ENCODE measurements at places on chromosomes 6 and 20. TPM values are rescaled to one million over a fixed set of nuclear protein-coding genes. Genes with fewer than 3 reads are reported as not detected.
A peak's percentile ranks its signal among the peaks of the same experiment; 100 is the strongest.

SLC26A8 gene
- total RNA-seq = not detected

GRCh38 chr20:59131551-59132285 lies 31.9 kb upstream of the ZNF831 start:
- no peak for DNase-seq

- DNase-seq = no peak
Measured at GRCh38 chr6:132733814-132734213, 20.0 kb upstream of the VNN1 start.

DNA sequence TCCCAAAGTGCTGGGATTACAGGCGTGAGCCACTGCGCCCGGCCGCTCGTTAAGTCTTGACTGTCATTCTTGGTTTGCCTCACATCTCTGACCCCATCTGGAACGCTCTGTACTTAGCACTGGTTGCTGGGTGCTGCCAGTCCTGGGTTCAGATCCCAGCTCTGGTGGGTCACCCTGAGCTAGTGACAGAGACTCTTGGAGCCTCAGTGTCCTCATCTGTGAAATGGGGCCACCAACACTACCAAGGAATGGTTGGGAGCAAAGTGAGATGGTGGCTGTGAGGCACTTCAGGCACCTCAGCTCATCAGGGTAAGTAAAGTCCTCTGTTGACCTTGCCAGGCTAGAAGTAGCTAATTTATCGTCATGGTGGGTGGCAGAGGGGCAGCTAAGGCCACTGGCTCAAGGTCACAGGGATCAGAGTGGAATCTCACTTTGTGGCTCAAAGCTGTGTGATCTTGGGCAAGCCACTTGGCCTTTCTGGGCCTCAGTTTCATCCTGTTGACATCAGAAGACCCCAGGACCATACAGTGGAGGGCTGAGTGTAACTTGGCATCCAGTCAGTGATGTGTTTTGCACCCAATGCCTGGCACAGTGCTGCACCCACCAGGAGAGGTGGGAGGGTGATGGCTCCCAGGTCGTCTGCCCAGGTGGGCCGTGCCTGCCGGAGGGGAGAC lies 46.7 kb downstream of the UBE2V1 start:
- DNase-seq = no peak

DNA sequence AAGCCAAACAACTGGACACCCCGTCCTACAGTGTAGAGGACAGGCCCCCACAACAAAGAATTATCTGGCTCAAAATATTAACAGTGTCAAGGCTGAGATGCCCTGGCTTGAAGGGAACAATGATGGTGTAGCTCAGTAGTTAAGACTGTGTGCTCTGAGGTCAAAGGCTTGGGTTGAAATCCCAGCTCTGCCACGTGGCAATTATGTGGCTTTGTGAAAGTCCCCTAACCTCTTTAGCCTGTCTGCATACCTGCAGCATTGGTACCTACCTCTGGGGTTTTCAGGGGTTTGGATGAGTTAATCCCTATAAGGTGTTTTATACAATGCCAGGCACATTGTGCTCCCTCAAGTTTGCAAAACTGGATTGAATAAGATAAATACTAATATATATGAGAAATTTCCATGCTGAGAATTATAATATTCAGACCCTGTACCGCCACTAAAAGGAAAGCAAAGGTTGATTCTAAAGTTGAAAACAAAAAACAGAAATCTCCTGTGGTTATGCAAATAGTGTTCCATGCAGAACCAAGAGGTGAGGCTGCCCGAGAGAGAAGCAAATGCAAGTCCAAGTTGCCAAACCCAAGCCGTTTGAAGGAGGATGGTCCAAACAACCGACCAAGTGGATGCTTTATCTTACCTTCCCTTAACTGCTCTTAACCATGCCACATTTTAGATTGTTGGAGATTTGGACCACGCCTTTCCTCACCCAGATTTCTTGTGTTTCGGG lies 199.8 kb downstream of the NFATC2 start:
- no peak for DNase-seq

DNA sequence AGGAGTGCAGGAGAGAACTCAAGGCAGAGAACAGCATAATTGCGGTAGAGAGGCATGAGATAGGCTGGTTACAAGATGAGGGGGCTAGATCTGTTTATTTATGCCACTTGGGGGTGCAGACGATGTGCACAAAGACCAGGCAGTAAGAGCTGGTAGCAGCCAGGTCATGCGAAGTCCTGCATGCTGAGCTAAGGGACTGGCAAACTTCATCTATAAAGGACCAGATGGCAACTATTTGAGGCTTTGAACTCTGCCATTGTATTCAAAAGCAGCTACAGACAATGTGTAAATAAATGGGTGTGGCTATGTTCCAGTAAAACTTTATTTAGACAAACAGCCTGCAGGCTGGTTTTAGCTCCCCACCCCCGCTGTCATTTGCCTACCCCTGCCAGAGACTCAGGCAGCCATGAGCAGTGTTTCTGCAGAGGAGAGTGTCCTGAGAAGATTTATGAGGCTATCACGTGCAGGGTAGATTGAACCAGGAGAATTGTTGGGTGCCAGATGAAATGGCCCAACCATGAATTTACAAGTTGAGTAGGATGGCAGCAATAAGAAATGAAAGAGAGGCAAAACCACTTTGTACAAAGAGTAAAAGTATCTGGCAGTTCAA lies 253.4 kb upstream of the MOCS1 start:
- DNase-seq = no peak

ZBTB46 gene
- total RNA-seq = 67.1 TPM

- DNase-seq = no peak
Measured at GRCh38 chr6:157249826-157250225, 73.5 kb downstream of the TMEM242 start.

DNA sequence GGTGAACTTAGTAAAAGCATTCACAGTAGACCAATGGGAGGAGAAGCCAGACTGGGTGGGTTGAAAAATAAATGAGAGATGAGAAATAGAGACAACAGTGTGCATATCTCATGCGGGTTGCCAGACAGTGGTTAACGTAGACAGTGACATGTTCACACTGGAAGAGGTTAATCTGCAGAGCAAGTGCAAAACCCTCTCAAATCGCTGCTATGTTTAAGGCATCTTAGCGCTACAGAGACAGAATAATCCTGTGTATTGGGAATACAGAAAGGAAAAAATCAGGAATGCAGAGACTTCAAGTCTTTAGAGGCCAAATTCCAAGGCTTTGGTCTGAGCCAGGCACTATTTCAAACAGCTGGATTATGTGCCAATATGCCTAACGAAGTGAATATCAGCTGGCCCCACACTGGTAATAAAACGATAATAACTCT lies 107.1 kb downstream of the TSHZ2 start:
- no peak for DNase-seq

DNA sequence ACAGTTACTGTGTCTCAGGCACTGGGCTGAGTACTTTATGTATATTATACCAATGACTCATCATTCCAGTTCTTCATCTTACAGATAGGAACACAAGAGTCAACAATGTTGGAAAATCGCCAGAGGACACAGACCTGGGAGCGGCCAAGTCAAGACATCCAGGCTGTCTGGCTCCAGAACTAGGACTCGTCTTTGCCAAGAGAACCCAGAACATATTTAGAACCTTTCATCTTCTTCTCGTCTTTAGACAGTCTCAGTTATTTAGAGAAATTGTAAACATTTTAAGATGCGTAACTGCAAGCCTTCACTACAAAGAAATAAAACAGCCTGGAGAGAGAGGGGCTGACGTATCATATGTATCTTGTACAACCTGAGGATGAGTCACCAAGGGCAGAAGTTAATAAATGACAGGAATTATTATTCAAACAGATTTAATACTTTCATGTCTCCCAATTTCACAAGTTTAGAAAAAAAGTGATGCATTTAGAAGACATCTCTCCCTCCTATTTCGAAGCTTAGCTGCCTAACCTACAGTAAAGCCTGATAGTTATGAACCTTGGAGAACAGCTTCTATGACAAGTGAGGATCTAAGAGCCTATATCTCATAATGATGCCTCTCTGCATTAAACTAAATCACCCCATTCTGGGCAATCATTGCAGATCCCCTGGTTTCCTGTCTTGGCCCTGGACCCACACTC lies 43.4 kb downstream of the SLC22A3 start:
- DNase-seq = no peak

CENPQ gene
- 2.9 TPM for total RNA-seq

DNA sequence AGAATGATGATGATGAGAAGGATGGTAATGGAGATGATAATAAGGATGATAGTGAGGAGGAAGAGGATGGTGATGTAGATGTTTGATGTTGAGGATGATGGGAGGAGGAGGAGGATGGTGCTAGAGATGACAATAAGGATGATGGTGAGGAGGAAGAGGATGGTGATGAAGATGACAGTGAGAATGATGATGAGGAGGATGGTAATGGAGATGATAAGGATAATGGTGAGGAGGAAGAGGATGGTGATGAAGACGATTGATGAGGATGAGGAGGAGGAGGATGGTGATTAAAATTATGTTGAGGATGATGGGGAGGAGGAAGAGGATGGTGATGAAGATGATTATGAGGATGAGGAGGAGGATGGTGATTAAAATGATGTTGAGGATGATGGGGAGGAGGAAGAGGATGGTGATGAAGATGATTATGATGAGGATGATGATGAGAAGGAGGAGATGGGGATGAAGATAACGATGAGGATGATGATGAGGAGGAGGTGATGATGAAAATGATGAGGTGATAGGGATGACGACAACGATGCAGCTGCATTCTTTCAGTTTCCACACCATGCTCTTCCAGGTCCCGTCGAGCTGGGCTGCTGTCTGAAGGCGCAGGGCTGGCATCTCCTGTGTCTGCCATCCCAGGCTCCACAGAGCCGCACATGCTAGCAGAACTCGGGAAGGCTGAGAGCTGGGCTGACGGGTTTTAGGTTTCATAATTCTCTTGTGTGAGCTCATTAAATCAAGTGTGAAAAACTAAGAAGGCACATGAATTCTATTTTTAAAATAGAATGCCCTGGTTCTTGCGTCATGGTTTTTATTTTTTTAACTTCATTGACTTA lies 274.9 kb downstream of the SMOC2 start:
- DNase-seq = no peak

RBM38 gene
- 16.7 TPM for total RNA-seq

DNA sequence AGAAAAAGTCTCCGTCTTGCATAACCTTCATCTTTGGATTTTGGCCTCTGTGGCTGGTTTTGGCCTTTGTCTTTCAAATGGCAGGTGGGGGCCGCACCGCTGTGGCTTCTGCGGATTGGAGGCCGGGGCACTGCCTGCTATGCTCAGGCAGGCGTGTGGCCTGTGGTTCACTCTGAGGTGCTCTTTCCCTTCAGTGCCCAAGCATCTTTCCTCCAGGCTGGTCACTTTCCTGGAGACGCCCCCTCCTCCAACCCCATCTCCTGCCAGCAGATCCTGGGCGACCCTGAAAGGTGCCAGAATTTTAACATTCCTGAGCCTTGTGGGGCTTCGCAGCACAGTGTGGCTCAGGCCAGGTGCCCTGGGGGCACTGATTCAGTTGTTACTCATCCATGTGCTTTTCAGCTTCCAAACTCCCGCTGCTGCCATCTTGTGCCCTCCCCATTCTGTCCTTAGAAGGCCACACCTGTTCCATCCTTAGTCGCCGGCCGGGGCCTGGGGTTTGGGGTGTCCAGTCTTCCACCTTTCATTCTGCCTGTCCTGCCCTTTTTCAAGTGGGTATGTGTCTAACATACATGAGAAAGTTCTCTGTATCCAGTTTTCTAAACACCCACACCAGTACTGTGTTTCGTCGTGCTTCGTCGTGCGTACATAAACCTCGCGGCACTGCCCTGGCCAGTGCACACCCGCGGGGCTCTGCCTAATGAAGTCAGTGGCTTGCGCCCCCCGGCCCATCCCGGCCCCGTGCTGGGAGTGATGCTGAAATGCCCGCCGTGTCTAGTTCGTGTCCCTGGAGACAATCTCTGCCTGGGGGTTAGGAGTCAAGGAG lies 12.1 kb downstream of the SS18L1 start:
- DNase-seq = no peak

DNA sequence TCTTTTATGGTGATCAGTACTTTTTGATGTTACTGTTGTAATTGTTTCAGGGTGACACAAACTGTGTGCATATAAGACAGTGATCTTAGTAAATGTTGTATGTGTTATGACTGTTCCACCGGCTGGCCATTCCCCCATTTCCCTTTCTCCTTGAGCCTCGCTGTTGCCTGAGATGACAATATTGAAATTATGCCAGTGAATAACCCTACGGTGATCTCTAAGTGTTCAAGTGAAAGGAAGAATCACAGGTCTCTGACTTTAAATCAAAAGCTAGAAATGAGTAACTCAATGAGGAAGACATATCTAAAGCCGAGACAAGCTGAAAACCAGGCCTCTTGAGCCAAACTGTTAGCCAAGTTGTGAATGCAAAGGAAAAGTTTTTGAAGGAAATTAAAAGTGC lies 32.3 kb downstream of the TULP4 start:
- DNase-seq = no peak

DAAM2 gene
- 0.13 TPM for total RNA-seq

PHACTR3 gene
- total RNA-seq = 3.2 TPM

- DNase-seq = no peak
Measured at GRCh38 chr6:85612690-85613474, 19.2 kb upstream of the SNX14 start.

DNA sequence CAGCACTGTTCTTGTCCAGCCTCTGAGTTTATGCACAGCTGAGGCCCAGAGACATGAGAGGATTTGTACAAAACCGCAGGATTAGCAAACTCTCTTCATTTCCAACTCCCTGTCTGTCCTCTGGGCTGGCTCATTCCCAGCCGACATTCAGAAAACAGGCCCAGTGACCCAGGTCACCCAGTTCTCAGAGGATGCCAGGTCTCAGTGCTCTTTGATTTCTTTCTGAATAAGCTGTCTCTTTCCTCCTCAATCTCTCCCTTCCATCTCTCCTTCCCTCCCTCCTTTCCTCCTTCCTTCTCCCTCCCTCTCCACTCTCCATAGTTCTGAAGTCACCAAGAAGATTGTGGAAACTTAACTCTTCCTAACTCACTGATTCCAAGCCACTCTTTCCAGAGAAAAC lies 372.7 kb upstream of the SULF2 start:
- no peak for DNase-seq

GRCh38 chr20:37640600-37641561 lies 52.9 kb upstream of the CTNNBL1 start:
- peak; percentile 15 for DNase-seq

DNA sequence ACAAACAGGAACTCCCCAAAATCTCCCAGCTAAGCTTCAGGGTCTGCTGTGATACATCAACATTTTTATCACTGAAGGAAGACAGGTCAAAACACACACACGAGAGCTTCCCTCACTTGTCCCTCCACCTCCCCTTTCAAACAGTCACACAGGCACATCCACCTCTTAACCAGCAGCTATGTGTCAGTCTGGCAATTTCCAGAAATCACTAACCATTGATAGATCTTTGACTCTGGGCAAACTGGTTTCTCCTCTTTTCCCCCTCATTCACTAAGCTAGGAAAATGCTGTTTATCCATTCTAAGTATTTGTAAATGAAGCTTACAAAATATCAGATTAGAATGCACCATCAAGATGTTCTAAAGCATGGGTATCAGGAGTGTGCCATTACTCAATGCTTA lies 87.8 kb downstream of the DCDC2 start:
- DNase-seq = no peak

DNA sequence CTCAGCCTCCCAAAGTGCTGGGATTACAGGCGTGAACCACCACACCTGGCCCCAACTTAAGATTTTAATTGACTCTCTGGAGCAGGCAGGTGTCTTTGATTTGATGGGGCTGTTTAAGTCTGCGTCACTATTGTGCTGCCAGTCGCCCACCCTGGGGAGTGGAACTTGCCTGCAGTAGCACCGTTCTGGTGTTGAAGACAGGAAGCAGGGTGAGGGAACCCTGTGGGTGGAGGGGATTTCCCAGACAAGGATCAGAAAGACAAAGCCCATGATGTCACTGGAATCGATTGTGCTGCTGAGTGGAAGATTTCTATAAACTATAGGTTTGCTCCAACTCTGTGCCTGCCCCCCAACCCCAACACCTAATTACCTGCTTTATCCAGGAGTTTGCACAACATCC lies 11.0 kb downstream of the ALDH8A1 start:
- DNase-seq = peak; percentile 29

- no peak for DNase-seq
Measured at GRCh38 chr6:169999367-169999766, 247.9 kb downstream of the ERMARD start.

Measured in dermis microvascular lymphatic vessel endothelial cell (primary cell).